Stimulated activated CD4-positive, alpha-beta T cell treated with anti-CD3 and anti-CD28 coated beads, Interleukin-2, amount 100 ng/mL, for 48 hours (primary cell): ENCODE measurements at places on chromosomes 2 and 18.

- DNase-seq, result no peak
Observed at GRCh38 chr2:85672456-85672855, 4.5 kb upstream of the SFTPB start.

- DNase-seq, result no peak
Observed at GRCh38 chr2:126990200-126990599, 91.5 kb downstream of the TEX51 start.

GRCh38 chr2:20584399-20585358, 66.2 kb downstream of the HS1BP3 start:
- no peak for DNase-seq

DNA sequence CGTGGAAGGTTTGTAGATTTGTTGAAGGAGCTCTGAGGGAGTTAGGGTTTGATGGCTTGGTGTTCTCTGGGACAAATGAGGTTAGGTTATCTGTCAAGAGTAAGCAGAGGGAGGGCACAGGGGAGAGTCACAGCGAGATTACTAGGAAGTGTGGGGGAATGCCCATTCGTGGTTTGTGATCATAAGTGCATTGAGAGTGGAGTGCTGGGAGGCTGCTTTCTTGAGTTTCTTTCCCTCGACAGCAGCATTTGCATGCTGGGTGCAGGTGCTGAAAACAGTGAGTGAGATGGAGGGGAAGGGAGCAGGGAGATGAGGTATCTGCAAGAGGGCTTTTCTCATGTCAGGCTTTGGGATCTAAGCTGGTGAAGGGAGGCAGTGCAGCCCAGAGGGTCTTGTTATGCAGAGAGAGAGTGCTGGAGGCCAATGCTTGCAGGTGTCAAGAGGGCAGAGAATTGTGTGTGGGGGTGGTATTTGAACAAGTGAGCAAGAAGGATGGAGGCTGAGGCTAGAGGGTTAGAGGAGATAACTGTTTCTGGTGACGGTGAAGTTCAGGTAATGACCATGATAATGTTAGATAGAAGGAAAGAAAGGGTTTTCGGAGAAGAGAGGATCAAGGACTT, 8.8 kb downstream of the RALB start:
- DNase-seq, result peak; percentile 45

- no peak for DNase-seq
Observed at GRCh38 chr2:107380912-107381311, 445.8 kb upstream of the RGPD4 start.

DNA sequence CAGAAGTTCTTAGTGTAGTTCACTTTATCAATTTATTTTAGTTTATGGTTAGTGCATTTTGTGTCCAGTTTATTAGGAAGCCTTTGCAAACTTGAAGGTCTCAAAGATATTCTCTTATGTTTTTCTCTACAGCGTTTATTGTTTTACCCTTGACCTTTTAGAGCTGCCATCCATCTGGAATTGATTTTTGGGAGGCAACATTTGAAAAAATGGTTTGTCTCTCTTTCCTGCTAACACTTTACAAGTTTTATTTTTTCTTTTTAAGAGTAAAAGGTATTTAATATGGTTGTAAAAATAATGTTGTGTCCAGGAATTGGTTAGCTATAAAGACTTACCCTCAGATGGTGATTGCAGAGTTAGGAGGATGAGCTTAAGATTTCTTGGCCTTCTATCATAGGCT, 14.0 kb downstream of the GORASP2 start:
- DNase-seq, result no peak

- no peak for DNase-seq
Observed at GRCh38 chr2:160110674-160111239, 48.3 kb upstream of the PLA2R1 start.

- no peak for DNase-seq
Observed at GRCh38 chr2:161208527-161209139, 48.4 kb downstream of the TANK start.

GRCh38 chr2:192775459-192776262, 580.9 kb upstream of the TMEFF2 start:
- DNase-seq, result no peak

DNA sequence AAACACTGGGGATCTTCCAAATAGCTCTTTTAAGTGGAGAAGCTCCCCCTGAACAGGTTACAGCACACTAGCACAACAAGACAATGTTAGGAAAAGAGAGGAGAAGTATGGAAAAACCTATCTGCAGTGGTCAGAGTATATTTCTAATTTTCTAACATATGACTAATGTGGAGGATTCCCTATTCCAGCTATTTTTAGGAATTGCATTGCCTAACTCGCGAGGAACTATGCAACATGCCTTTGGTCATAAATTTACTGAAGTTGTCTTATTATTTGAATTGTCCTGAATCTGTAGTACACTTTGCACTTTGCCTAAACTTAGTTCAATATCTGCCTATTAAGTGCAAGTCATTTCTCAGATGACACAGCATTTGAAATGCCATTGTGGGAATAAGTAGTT, 381.4 kb downstream of the CCDC85A start:
- no peak for DNase-seq

GRCh38 chr2:33134086-33134771, 187.5 kb downstream of the LTBP1 start:
- DNase-seq, result no peak

- peak; percentile 15 for DNase-seq
Observed at GRCh38 chr2:178530625-178531142, 50.4 kb downstream of the PLEKHA3 start.

GRCh38 chr2:44679584-44679983, 261.9 kb upstream of the SIX3 start:
- DNase-seq, result no peak

DNA sequence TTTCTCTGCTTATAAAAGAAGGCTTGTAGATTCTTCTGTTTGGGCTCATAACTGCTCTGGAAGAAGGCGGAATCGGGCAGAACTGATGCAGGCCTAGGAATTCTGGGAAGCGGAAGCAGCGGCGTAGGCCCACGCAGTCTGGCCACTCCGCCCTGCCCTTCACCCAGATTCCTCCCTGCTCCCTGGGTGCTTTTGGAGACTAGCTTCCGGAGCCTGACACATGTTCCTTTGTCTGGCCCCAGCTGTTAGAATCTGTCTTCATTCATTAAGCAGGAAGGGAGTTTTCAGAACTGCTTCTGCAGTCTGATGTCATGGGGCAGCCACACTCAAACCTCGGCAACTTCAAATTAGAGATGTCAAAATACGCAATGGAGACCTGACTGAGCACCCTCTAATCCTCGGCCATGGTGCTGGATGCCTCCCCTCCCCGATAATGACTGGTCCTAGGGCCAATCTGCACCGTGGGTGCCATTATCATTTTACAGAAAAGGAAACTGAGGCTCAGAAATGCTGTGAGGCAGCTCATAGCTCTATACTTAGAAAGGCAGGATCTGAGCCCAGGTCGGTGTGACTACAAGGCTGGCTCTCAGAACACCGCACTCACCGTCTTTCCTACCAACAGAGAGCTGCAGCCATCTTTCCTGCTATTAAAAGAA, 275.7 kb downstream of the MYCN start:
- DNase-seq, result no peak

- DNase-seq, result no peak
Observed at GRCh38 chr2:43838560-43839267, at the start of the genes ABCG5 and ABCG8. TSS of gene ABCG5 (minus strand) at chr2:43838839. CDS start at chr2:43838679, 160 bp downstream. TSS of gene ABCG8 (plus strand) at chr2:43838971. CDS start at chr2:43839054, 83 bp downstream.

- DNase-seq, result no peak
Observed at GRCh38 chr2:75788902-75789301, 78.2 kb upstream of the GCFC2 start.

DNA sequence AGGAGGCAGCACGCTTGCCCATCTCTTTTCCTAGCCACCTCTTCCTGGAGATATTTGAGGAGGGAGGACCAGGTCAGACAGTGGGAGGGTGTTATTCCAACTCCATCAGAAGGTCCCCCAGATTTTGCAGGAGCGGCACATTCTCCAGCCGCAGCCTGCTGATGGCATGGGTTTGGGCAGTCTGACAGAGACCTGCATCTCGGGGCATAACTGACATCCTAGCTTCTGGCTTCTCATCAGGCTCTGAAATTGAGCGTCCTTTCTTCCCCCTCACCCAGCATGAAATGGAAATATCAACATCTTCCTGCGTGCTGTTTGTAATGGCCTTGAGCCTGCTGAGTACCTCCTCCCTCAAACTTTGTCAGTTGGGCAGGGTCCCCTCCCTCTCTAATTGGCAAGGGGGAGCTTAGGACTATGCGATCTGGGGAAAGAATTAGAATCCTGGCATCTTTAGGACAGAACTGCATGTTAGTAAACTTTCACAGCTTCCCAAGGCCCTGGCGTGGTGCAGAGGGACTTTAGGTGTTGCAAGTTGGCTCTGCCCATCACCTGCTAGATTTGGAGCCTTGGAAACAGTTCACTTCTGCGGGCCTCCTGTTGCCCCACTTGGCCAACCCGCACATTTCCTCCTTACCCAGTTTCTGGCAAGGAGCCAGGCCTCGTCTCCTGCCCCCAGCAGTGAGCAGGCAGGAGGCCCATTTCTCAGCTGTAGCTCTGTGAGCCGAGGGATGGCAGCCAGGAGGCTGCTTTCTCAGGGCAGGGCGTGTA, 2.2 kb downstream of the ITM2C start:
- DNase-seq, result peak; percentile 34

DNA sequence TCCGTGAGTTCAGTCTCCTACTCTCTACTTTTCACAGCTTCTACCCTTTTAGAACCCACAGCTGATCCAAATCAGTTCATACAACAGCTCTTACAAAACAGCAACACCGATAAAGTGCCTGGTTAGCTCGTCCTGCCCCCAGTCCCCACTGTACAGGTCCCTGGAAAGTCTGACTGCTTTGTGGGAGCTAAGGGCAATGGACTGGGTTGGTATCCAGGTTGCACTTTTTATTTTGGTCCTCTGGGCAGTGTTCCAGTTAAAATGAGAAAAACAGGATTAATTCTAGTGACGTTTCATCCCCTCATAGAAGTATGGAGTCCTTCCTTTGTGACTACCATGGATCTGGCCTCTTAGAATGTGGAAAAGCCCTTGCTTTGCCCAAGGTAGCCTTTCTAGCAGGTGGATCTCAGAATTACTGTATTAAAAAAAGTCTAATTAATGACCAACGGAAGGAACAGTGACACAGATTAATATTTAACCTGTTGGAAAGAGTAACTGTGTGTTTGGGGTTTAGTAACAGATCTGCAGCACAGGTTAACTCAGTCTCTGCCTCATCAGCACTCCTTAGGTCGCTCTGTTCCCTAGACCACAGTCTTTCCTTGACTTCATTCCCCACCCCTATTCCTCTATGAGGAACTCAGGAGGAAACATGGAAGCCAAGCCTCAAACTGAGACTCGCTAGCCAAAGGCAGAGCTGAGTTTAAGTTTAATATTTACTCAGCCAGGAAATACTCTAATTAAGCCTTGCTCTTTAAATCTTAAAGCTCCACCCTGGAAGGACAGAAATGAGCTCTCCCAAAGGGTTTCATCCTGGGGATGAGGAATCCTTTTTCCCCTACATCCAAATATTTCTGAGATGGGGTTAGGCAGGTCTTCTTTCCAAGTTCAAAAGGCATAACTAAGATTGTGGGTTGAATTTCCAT, 52.8 kb upstream of the ITGA6 start:
- no peak for DNase-seq

DNA sequence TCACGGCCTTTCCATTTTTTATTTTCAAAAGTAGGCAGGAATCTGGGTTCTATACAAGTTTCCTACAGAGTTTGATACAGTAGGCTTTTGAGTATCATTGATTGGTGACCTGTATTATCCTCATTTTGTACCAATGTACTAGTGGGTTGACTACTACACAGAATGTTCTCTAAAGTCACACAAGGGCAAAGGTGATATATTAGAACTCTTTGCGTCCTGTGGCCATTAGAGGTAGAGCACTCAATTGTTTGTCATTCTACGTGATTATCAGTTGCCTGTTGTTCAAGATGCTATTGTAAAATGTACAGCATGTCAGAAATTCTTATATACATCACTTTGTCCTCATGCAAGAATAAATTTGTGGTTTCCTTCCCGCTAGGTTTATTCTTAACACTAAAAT, 24.8 kb downstream of the WDR75 start:
- DNase-seq, result no peak

DNA sequence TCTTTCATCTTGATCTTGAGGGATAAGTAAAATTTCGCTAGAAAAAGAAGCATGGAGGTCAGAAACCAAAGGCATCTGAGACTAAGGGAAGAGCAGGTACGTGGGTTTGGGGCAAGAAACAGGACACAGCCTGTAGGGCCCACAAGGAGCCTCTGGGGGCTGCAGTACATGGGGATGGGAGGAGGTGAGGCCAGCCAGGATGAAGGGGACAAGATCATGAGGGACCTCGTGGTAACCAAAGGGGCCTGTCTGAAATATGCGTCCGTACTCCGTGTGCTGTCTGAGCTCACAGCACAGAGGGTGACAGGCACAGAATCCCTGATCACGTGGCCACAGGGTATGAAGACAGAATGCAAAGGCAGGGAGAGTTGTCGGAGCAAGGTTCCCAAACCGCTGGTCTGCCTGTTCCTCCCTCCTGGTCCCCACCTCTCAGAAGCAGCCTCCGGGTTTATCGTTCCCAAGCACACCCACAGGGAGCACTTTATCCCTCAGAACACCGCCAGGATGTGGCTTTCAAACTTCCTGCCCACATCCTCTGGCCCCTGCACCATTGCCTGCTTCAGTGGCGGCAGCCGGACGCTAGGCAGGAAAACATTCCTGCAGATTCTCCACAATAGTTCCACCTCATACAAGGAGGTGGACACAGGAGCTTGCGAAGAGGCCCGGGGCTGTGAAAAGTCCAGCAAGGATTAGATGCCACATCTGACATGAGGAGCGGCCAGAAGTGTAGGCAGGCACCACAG, 12.0 kb downstream of the TMEM163 start:
- DNase-seq, result no peak

DNA sequence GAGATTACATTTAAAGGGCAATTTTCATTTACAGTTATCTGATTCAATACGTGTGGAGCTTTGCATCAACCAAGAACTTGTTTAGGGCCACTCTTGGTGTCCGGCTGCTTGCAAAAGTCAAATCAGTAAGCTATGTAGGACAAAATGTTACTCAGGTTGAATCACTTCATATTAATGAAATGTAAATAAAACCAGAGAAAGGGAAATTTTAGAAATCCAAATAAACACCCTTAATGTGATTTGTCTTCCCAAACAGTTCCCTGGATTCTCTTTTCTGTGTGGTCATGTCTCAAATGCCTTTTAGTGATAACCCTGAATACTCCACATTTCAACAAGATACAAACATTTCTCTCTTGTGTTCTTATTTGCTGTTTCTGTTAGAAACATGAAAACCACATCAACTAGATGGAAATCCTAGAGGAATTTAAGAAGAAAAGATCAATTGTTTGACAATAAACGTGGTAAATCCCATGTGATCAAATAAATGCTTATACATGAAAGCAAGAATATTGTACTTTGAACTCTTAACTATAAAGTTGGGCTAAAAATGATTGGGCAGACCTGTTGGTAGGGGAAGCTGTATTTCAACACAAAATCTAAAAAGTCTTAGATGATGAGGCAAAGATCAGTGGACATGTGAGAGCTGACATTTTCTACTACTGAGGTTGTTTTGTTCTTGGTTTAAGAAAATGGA, 101.3 kb downstream of the CDC42EP3 start:
- no peak for DNase-seq

- no peak for DNase-seq
Observed at GRCh38 chr2:98749066-98749450, 18.1 kb upstream of the MGAT4A start.

DNA sequence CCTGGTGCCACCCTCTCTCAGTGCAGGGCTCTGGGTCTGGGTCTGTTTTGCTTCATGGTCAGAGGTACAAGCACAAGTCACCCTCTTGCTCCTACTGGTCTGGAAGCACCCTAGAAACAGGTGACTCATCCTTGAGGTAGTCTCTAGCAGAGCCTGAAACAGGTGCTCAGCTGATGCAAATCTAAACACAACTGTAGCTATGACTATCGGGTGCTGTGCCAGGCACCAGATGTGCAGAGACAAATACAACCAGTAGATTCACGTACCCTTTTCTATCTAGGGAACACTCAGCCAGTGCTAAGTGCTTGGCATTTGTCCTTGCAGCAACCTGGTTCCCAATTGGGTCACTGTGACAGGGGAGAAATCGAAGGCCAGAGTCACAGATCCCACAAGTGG, 140.9 kb upstream of the MYCN start:
- DNase-seq, result no peak
